ENCODE measurements at places on chromosomes 5 and 9.

DNA sequence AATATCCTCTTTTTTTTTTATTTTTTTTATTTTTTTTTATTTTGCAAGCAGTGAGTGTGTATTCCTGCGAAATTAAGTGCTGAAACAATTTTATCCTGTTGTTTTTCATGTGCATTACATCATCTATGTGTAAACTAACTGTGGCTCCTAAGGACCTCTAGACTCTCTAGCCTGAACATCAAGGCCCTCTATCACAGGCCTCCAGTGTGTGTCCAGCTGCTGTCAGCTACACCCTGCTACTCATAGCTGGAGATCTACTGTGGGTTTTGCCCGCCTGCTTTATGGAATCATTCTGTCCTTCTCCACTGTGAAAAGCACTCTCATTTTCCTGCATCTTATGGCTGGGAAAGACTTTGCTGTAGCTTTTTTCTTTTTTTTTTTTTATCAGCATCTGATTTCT, 157.8 kb downstream of the KCTD16 start:
- H3K27ac ChIP-seq, result no peak overlapping the region
- no peak overlapping the region for H3K4me3 ChIP-seq
- H3K4me1 ChIP-seq, result no peaks in the 10 kb centered on the region
- H3K36me3 ChIP-seq, result no peaks in the 10 kb centered on the region

DNA sequence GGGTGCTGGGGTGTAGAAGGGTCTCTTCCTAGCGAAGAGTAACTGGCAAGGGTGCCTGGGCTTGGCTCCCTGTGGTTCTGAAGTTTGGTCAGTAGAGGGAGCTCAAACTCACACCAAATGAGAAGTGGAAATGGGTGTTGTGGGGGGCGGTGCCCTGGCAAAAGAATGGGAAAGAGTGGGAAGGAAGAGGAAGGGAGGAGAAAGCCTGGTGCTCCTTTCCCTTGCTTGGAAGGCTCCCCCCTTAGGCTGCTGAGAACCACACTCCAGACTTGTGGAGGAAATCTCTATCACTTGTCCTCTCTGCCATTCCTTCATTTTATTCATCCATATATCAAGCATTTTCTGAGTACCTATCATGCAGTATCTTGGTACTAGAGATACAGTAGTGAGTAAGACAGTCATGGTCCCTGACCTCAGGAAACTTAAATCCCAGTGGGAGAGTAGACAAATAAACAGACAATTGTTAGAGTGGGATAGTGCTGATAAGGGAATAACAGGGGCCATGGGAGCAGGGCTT, 13.0 kb downstream of the SLC4A9 start:
- H3K27ac ChIP-seq, result no peak overlapping the region
- H3K4me1 ChIP-seq, result no peaks in the 10 kb centered on the region
- H3K4me3 ChIP-seq, result no peak overlapping the region
- no peaks in the 10 kb centered on the region for H3K36me3 ChIP-seq
- no peaks in the 10 kb centered on the region for H3K27me3 ChIP-seq

- DNase-seq, result no peak
- no peak overlapping the region for H3K4me3 ChIP-seq
- no peaks in the 10 kb centered on the region for H3K27me3 ChIP-seq
- H3K27ac ChIP-seq, result no peak overlapping the region
Measured at GRCh38 chr5:98458004-98458403, 315.5 kb upstream of the RGMB start.

DNA sequence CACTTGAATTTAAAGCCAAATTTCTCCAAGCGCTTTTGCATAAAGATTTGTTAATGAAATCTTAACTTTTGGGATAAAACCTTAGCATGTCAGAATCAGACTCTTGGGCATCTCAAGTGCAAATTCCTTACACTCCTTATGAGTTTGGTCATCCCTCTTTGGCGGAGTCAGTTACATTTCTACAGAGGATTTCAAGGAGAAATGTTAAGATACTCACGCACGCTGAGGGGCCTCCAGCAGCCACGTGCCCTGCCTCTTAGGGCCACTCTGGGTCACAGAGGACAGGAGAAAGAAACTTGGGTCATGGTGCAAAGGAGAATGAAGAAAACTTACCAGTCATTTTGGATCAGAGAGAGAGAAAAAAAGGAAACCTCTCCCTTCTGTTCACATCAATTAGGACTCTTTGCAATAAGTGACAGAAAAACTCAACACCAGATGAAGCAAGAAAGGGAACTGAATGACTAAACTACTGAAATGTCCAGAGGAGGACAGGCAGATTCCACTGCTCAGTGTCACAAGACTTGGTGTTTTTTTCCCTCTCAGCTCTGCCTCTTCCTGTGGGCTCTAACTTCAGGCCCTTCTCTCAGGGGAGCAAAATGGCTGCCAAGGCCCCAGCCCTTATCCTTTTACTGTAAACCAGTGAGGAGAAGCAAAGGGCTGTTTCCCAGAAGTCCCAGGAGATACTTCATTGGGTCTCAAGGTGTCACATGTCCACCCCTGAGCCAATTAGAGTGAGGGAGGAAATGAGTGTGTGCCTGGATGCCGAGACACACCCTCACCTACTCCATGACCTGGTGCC, 63.3 kb upstream of the NFIL3 start:
- no peak overlapping the region for H3K27ac ChIP-seq
- DNase-seq, result no peak
- H3K27me3 ChIP-seq, result no peaks in the 10 kb centered on the region
- H3K36me3 ChIP-seq, result no peaks in the 10 kb centered on the region
- no peak overlapping the region for H3K4me3 ChIP-seq

GRCh38 chr5:168755548-168756093, 176.5 kb upstream of the PANK3 start:
- H3K4me3 ChIP-seq, result no peak overlapping the region
- DNase-seq, result no peak
- H3K27me3 ChIP-seq, result no peaks in the 10 kb centered on the region
- no peaks in the 10 kb centered on the region for H3K36me3 ChIP-seq

- H3K4me1 ChIP-seq, result no peaks in the 10 kb centered on the region
- no peak for DNase-seq
- no peak overlapping the region for H3K4me3 ChIP-seq
- H3K27me3 ChIP-seq, result no peaks in the 10 kb centered on the region
Measured at GRCh38 chr5:156532921-156533320, 206.0 kb downstream of the SGCD start.
